ENCODE measurements at places on chromosomes 13 and 19.

DNA sequence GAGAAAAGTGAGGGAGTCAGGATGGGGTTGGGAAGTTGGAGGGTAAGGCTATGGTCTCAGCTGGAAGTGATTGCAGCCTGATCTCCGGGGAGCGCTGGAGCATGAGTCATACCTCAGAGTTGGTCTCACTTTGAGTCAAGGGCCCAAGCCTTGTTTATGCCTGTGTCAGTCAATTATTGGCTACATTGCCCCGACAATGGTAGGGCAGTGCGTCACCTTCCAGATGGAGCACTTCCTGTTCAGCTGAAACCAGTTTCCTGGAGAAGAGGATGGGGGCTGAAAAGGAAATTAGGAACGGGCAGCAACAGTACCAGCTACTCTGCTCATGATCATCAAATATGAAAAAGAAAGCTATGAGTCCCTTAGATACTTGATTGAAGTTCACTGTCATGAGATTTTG, 60.4 kb downstream of the ADGRE1 start:
- no peak for DNase-seq

DNA sequence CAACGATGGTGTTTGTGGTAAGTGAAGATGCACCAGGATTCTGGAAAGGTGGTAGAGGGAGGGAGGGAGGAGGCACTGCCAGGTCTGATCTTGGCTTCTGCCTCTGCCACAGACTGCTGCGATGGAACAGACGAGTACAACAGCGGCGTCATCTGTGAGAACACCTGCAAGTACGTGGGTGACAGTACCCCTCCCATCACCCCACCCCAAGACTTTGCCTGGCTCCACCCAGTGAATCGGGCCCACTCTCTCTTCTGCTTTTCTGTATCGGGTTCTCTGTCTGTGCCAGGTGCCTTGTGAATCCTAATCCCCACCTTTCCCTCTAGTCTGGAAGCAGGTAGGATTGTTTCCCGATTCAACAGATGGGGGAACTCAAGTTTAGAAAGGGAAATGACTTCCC, 2.5 kb downstream of the PRKCSH start:
- DNase-seq, result no peak

- no peak for DNase-seq
These were observed 10.8 kb downstream of the CREB3L3 start for GRCh38 chr19:4164262-4164661.

GRCh38 chr19:802498-803098, 5.3 kb downstream of the PTBP1 start:
- DNase-seq, result no peak
